ENCODE measurements at places on chromosomes 3 and 15.

DNA sequence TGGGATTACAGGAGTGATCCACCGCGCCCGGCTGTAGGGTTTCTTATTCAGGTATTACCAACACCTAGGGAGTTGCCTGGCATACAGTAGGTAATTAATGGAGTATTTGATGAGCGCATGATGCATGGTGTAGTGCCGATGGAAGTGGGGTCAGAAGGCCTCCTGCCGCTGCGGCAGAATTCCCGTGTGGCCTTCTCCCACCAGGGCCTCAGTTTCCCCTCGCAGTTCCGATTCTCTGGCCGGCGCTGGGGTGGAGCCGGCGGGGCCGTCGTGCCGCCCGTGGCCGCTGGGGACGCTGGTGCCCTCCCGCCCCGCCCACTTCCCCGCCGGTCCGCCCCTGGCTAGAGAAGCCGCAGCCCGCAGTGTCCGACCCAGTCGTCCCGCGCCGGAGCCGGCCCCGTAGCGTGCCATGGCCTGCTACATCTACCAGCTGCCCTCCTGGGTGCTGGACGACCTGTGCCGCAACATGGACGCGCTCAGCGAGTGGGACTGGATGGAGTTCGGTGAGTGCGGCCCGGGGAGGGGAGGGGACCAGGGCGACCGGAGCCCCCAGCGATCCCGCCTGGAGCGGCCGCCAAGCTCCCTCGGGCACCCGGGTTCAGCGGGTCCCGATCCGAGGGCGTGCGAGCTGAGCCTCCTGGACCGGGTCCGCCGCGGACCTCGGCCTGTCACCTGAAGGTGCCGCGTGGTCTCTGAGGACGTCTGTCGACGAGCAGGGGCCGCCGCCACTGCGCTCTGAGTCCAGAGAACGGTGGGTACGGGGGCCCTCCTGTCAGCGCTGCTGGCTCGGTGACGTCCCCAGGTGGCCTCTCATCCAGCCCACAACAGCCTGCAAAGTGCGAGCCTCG, at the start of gene IRAK2:
Gene IRAK2 (plus strand): TSS at position 374 of the 848 bp plus-strand sequence. CDS start 36 bp downstream, at position 410.
- peak; percentile 59 for DNase-seq

DNA sequence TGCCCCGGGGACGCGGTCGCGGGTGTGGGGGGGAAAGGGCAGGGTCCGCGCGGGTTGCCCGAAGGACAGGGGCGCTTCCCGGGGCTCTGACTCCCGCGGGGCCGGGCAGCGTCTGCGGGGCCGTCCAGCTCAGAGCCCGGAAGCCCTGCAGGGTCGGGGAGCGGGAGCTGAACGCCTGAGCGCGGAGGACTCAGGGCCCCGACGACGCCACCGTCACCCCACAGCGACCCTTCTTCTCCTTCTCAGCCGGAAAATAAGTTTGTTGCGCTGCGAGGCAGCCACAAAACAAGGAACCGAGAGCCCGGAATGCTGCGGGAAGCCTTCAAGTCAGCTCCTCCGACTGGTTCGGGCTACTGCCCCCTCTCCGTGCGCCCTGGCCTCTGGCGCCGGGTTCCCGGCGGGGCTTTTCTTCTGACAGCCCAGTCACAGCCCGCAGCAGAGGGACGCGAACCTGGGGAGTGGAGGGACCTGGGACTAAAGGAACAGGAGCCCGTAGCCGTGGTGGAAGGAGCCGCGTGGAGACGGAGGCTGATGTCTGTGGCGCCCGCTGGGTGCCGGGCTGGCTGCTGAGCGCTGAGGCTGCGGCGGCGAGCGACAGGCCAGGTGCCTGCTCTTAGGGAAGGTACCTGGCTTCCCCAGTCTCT, 484 bp downstream of the CNTN4 start:
- DNase-seq, result no peak

DNA sequence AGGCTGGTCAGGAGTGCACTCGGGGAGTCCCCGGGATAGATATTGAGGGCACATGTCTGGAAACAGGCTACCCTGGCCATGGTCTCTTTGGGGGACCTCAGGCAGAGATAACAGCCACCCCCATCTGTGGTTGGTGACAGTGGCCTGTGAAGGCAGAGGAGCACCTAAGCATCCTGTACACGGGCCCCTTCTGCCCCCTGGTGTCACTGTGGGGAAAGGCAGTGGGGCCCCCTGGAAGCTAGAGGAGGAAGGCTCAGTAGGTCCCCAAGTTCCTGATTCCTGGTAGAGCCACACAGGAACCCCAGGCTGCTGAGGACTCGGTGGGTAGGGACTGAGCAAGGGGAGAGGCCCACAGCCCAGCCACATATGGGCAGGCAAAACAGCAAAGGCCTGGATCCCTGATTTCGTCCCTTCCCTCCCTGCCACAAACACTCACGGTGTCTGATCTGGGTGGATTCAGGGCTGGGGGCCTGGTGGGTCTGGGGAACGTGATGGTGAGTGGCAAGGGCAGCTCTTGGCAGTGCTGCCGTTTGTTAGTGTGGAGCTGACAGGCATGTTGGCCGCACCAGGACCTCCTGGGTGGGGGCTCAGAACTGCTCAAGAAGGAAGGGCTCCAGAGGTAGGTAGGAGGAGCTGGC, 14.1 kb upstream of the CXCR6 start:
- DNase-seq, result peak; percentile 68

GRCh38 chr3:5301651-5302297, 114.3 kb downstream of the EDEM1 start:
- DNase-seq, result no peak

DNA sequence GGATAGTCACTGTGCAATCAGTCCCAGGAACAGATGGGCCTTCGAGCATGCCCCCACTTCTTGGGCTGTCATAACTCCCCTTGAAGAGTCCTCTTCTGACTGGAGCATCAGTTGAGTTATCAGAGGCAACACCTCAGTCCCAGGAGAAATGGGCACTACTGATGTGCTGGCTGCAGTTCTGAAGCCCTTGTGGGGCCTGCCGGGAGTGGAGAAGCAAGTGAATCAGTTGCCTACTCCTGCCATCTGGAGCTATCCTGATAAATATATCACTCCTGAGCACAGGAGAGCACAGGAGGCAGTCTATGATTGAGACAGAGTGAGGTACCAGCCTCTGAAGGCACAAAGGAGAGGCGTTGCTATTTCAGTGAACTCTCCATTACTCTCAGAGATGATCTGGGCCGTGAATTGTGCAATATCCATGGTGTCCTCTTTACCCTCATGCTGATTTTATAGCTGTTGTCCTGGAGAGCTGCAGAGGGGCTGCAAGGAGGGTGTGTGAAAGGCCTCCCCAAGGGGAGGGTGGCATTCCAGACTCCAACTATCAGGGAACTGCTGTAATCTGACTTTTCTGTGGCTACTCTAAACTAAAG, 344.2 kb upstream of the ROPN1 start:
- DNase-seq, result no peak

DNA sequence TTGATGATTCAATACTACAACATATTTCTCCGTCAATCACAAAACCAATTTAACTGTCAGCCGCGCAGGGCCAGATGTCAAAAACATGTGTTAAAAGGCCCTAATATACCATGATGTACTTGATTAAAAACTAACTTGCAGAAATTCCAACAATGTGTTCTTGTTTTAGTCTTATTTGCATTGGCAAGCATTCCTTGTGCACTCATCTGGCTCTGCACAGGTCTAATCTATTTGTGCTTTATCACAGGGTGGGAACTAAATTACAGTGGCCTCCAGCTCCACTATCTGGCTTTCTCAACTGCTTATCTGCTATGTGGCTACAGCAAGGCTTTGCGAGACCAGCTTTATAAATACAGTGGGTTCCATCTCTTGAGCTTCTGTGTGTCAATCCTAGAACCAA, 455.5 kb downstream of the ERC2 start:
- DNase-seq, result no peak

DNA sequence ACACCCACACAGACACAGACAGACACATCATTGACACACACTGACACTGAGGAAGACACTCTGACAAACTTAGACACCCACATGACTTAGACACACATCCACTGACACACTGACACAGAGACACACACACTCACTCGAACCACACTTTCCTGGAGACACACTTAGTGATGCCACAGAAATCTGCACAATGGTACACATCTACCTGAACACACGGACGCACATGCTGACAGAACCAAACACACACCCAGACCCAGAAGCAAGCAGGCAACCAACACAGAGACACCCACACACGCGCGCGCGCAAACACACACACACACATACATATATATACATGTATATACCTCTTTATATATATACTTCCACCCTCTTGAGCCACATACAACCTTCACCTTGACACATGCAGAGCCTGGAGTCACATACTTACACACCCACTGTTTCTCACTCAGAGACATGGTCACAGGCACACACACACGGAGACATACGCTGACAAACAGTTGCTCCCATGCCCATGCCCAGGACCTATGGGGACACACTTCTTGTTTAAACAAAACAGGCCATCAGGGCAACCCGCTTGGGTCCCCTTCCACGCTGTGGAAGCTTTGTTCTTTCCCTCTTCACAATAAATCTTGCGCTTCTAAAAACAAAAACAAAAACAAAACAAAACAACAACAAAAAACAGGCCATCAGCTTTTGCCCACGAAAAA, 913 bp upstream of the SCN5A start:
- DNase-seq, result peak; percentile 6

DNA sequence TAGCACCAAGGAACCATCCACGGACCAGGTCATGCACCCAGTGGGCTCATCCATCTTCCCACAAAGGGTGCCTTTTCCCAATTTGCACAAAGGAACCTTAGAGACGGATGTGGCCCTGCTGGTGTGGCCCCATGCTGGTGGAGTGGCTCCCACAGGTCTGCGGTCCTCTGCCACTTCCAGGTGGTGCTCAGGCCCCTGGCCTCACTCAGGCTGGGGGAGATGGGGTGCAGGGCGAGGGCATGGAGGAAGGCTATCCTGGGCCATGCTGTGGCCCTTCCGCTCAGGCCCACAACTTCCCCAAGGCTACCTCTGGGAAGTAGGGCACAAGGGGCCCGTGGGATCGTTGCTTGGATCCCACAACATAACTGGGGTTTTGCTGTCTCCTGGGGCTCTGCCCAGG, 5.2 kb upstream of the SYNM start:
- no peak for DNase-seq

DNA sequence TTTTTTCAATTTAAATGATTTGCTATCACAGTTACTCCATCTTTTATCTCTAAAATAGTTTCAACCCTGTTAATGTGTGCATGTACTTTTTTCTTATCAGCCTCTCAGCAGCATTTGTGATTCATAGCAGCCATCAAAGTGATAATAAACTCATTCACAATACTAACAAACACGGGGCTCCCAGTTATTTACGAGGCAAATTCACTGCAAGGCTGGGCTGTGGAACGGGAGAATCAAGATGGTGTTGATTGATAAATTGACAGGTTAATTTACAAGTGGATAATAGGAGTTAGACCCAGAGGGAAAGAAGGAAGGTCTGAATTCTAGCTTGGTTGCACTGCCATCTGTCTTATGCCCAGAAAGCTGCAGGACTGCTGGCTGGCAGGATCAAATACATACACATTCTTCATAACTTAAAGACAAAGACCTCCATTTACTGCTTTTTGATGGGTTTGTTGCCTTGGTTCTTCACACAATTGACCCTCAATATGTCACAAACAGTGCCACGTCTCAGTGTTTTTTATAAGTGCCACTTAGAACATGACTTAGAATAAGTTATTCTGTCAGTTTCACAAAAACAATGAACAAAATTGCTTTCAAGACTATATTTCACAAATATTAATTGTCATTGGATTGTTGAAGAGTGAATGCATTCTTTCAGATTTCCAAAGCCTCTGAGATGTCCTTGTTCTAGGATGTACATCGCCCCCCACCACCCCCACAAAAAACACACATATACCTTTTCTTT, 562.8 kb downstream of the NR2F2 start:
- DNase-seq, result no peak

- no peak for DNase-seq
Measured at GRCh38 chr3:8276506-8276905, 225.1 kb upstream of the LMCD1 start.

DNA sequence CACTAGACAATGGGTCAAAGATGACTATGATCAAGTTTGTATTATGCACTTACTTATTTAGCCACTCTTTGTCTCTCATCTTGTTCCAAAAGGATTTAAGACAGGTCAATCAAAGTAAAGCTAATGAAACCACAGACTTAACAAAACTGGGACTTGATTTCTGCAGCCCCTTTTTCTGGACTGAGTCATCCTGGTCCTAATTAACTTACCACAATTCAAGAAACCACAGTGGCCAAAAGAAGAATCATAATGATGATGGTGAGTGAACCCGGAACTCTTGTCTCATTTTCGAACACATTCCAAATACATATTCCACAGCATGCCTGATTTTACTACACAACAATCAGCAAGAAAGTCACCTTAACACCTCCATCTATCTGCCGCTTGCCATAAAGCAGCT, 1333.0 kb downstream of the ROBO1 start:
- no peak for DNase-seq

- DNase-seq, result no peak
Measured at GRCh38 chr3:8213286-8213685, 288.3 kb upstream of the LMCD1 start.

DNA sequence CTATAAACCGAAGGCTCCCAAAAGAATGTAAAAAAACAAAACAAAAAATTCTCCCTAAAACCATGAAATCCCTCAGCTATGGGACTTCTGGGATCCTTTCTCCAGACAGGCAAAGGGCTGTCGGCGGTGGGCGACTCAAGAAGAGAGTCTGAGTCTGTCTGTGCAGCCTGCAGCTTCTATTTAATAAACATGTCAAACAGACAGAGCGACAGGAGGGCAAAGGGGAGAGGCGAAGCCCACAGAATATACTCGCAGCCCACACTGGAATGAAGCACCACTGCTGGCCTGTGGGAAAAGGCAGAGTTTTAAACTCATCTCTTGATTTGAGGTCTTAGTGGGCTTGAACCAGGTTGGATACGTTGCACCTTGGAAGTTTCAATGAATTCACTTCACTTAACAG, 40.2 kb downstream of the ISL2 start:
- no peak for DNase-seq

- DNase-seq, result no peak
Measured at GRCh38 chr3:10273702-10274305, 18.9 kb downstream of the GHRL start.

DNA sequence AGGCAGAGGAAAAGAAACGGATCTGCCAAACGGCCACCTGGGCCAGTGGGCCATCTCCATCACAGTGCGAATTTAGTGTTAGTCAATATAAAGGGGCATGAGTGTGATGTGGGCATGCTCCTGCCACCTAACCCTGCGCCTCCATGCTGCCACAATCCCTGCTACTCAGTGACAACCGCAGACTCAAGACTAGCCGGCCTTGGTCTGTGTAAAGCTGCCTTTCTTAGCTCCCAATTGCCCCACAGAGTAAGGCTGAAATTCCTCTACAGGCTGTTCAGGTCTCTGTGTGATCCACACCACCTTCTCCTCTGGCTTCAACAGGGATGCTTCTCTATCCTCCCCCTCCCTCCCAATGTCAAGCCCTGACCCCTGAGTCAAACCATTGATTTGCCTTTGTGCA, 269.7 kb downstream of the XXYLT1 start:
- no peak for DNase-seq

DNA sequence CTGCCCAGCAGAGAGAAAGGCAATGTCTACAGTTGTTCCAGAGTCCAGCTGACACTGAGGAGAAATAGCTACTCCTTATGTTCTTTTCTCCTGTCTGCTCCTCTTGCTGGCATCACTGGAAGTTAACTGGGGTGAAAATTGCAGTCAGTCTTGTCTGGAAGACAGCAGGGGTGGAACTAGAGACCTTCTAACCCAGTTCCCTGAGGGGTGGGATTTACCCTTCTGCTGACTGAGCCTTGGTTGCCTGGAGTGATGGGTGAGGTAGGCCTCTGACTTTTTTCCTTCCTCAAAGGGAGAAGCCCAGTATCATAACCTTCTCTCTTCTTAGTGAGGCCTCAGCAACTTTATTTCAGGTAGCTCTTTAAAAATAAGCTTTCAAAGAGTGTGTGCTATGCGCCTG, 16.2 kb downstream of the ZNF609 start:
- DNase-seq, result no peak

- DNase-seq, result no peak
Measured at GRCh38 chr3:46460051-46460450, 4.7 kb downstream of the LTF start.

Data from CD4-positive, alpha-beta T cell treated with Interleukin-21 for 1 hour (primary cell).